OCI-M1 (cell line): ENCODE measurements at places on chromosomes 7 and 10.

DNA sequence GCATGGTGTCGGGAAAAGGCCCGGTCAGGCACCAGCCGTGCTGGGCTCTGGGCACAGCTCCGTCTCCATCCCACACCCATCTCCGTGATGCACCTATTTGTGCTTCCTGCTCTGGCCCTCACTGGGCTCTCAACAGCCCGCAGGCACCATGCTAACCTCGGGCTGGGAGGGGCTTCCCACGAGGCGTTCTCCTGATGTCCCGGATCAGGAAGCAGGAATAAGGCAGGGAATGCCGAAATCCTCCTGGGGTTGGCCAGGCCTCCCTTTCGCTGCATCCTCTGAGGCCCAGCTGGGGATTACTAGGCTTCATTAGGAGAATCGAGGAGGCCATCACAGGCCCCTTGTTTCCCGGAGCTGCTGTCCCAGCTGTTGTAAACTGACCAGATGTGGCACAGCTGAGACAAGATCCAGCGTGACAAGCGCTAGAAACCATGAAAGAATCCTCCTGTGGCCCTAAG is 72.0 kb downstream of the FAM53B start:
- no peak for DNase-seq

- peak; percentile 89 for DNase-seq
Observed at GRCh38 chr10:70578371-70578947, 24.1 kb downstream of the PRF1 start.

- no peak for DNase-seq
Observed at GRCh38 chr10:79410315-79411094, 34.9 kb downstream of the ZCCHC24 start.

- peak; percentile 39 for DNase-seq
Observed at GRCh38 chr10:35643151-35644049, 1.3 kb upstream of the FZD8 start.

GRCh38 chr7:63044721-63045120 is 953.9 kb upstream of the ZNF722 start:
- no peak for DNase-seq

DNA sequence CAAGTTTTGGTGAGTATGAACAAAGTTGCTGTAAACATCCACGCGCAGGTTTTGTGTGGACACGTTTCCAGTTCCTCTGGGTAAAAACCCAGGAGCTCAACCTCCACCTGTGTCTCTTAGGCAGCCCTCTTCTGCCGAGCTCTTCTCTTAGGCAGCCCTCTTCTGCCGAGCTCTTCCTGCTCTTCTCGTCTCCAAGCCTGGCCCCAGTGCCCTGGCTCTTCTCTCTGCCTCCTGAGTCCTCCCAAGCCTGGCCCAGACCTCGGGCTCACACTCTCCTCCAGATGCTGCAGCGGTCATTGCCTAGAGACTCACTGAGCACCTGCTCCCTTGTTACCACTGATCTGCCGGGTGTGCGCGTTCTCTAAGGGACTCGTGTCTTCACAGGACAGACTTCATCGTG is 38.7 kb upstream of the BNIP3 start:
- no peak for DNase-seq
